Karpas-422 (cell line): ENCODE measurements at places on chromosomes 11 and 22. TPM values are rescaled to one million over a fixed set of nuclear protein-coding genes. Genes with fewer than 3 reads are reported as not detected.

DNA sequence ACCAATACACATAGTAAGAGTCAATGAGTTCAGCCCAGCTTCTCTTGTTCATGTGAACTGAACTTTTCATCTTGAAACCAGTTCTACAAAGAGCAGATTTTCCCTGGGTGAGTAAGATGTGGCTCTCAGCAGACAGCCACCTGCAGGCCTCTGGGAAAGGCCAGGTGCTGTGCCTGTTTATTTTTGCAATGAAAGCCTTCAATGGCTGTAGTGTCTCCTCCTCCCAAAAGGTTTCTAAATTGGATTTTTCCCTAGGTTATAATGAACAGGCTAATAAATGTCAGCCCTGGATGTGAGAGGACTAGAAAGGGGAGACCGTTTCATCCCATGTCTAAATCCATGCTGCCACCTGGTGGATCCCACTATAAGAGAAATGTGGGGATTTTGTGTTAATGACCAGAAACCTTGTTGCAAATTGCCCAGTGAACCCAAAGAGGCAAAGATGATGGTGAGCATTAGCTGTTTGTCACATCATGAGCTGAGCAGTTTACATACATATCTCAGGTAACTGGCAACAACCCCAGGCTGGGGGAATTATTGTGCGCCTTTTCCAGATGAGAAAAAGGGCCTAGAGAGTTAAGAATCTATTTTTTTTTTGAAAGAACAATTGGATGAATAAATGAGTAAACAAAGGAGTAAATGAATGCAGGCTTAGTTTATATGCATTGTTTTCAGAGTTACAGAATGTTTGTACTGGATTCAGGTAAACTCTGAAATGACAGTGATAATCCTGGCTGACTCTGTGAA, 12.7 kb downstream of the C11orf91 start:
- peak; percentile 75 for DNase-seq

The CDKN1C gene
- total RNA-seq: not detected in 2 replicates

- no peak for DNase-seq
Measured at GRCh38 chr11:116445108-116446047, 327.4 kb downstream of the BUD13 start.

- DNase-seq: no peak
Measured at GRCh38 chr11:108994887-108995286, 330.0 kb downstream of the DDX10 start.

GRCh38 chr11:108027057-108027456, 18.4 kb downstream of the CUL5 start:
- peak; percentile 63 for DNase-seq

DNA sequence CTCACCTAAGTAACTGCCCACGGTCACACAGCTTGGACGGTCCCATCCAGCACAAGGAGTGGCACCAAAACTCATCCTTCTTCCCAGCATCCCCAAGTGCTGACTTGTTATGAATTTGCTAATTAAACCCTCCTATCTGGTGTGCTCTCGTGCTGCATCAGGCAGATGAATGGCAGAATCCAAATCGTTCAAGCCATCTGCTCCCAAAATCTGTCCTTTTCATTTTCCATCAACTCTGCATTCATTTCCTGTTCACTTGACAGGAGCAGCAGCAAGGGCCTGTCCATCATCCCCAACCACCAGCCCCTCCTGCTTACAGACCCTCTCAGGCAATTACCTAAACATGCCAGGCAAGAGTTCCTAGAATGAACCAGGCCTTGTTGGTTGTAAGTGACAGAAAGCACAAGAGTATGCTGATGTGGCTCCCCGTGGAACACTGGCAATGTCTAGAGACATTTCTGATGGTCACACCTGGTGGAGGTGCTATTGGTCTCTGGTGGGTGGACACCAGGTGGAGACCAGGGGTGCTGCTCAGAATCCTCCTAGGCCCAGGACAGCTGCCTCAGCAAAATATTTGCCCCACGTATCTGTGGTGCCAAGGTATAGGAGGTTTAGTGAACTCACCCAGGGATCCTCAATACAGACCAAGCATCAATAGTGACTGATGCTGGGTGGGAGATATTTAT, 832.5 kb downstream of the TBC1D22A start:
- no peak for DNase-seq

The KCNJ4 gene
- total RNA-seq: not detected in 2 replicates

GRCh38 chr22:29727131-29727523, 7.3 kb downstream of the CABP7 start:
- DNase-seq: peak; percentile 73

- no peak for DNase-seq
Measured at GRCh38 chr11:37951996-37952395, 1354.0 kb upstream of the RAG2 start.

The LYVE1 gene
- total RNA-seq: not detected in 2 replicates

The XNDC1N gene
- 10.9 and 11.6 TPM in 2 replicates for total RNA-seq

The GGTLC2 gene
- not detected in 2 replicates for total RNA-seq

- DNase-seq: no peak
Measured at GRCh38 chr11:93753241-93753640, 11.8 kb downstream of the C11orf54 start.

The OR52I1 gene
- not detected in 2 replicates for total RNA-seq

DNA sequence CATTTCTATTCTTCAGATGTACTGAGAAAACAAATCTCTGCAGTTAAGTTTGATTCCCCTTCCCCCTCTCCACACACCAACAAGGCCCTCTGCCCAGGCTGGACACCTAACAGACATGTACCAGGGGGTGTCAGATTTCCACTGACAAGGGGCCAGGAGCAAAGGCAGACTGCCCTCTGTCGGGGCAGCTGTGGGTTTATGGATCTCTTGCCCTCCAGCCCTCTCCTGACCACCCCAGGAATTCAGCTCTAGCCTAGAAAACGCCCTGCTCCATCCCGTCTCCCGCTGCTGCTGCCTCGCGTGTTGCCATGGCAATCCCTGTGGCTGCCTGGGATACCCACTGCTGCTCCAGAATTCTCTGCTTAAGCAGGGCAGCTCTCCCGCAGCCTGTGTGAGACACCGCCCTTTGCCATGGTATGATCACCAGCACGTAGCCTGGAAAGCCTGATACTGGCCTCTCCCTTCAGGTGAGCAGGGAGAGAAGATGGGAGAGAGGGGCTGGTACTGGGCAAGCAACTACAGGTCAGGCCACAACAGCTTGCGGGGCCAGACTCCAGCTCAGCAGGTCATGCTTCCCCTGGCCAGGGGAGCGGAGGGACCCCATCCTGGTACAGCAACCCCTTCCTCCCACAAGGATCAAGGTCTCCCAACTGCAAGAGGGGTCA, 41.6 kb downstream of the BUD13 start:
- no peak for DNase-seq

The CASP1 gene
- 3.9 and 8.0 TPM in 2 replicates for total RNA-seq

GRCh38 chr22:17493419-17493981, 69.8 kb upstream of the SLC25A18 start:
- DNase-seq: no peak

The ROBO3 gene
- 6.6 and 13.8 TPM in 2 replicates for total RNA-seq

GRCh38 chr11:86438685-86439084, 64.0 kb downstream of the CCDC81 start:
- DNase-seq: no peak

DNA sequence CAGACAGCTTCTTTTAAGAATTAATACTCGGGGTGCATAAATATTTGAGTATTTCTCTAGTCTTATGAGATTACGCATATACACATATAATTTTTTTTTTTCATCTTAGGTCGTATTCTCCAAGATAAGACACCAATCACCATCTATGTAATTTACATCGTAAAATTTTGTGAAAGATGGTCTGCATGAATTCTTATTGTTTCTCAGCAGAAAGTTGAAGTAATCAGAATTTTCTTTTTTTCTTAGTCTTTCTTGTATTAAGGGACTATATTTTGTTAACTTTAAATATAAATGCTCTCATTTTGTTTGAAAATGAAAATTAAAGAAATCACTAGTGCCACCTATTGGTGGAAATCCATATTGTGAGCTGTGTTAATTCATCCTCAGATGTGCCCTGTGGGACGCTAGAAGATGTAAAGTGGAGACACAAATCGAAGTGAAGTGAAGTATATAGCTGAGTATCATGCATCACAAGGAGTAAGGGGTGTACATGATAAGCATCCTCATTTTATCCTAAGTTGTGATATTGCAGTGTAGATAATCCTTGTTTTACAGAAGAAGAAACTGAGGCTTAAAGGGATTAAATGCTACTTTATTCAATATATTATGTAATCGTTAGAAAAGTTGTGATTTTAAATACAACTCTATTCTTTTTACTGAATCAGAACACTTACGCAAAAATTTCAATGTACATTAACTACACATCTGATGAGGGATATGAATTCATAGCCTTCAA, 2084.3 kb downstream of the LRRC4C start:
- peak; percentile 78 for DNase-seq

The DBX1 gene
- total RNA-seq: not detected in 2 replicates

- no peak for DNase-seq
Measured at GRCh38 chr22:19686946-19687345, 27.4 kb upstream of the SEPTIN5 start.

- DNase-seq: no peak
Measured at GRCh38 chr22:17949642-17950473, 74.5 kb downstream of the MICAL3 start.

GRCh38 chr22:44580176-44581095, 82.4 kb upstream of the RTL6 start:
- no peak for DNase-seq

- DNase-seq: no peak
Measured at GRCh38 chr11:127193950-127194349, 193.4 kb upstream of the KIRREL3 start.

The SCT gene
- total RNA-seq: not detected in 2 replicates

DNA sequence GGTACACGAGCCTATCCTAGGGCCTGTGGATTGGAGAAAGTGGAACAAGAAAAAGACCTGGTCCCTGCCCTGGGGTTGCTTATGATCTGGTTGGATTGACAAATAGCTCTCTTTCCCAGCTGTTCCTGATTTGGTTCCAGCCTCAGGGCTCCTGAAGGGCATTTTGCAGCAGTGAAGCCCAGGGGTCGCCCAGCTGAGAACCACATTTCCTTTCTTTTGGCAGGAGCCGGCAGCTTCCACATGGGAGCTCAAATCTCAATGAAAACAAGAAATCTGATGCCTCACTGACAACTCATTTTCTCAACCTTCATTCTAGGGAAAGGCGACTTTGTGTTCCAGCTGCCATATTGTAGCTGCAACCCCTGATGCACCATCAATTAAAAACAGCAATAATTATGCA, 140.6 kb upstream of the CADM1 start:
- no peak for DNase-seq

GRCh38 chr11:8017071-8017470, 29.9 kb downstream of the EIF3F start:
- no peak for DNase-seq

DNA sequence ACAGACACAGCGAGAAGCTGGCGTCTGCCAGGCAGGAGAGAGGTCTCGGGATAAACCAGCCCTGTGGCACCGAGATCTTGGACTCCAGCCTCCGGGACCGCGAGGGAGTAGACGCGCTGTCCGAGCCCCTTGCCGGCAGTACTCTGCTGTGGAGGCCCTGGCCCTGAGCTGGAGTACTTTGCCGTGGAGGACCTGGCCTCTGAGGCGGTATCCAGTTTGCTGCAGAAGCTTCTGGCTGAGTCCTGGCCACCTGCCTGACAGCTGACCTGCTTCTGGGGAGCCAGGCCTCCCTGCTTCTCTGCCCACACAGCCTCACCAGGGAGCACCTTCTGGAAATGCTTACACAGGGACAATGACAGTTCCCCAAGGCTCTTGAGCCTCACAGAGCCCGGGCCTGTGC, 31.6 kb upstream of the CARS1 start:
- no peak for DNase-seq

GRCh38 chr11:5922749-5923426, 19.2 kb upstream of the OR56A3 start:
- DNase-seq: no peak

DNA sequence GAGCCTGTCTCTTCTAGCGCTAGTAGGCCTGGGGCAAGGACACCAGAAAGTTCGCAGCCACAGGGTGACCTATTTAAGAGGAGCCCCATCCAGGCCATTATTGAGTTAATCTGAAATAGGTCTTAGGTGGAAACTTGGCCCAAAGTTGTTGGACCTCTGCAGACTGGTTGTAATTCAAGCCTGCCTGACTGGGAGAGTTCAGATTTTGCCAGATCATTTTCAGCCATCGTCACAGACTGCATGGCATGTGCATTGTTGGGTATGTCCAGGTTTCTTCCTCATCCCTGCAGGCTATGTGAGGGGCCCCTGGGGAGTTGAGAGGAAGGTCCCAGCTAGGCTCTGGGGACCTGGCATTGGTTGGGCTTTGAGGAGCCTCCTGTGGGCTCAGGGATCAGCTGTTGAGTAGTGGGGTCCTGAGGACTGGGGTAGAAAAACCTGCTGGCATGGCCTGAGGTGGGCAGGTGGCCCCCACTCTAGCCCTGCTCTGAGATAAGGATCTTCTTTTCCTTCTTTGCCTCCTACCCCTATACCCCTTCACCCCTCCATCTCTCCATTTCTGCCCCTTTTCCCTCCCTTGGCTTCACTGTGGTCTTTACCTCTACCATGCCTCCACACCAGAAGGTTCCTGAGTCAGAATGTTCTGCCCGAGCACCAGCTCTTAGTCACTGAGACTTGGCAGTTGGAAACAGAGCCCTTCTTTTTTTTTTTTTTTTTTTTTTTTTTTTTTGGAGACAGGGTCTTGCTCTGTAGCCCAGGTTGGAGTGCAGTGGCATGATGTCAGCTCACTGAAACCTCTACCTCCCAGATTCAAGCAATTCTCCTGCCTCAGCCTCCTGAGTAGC, 112.7 kb downstream of the MORC2 start:
- DNase-seq: no peak

DNA sequence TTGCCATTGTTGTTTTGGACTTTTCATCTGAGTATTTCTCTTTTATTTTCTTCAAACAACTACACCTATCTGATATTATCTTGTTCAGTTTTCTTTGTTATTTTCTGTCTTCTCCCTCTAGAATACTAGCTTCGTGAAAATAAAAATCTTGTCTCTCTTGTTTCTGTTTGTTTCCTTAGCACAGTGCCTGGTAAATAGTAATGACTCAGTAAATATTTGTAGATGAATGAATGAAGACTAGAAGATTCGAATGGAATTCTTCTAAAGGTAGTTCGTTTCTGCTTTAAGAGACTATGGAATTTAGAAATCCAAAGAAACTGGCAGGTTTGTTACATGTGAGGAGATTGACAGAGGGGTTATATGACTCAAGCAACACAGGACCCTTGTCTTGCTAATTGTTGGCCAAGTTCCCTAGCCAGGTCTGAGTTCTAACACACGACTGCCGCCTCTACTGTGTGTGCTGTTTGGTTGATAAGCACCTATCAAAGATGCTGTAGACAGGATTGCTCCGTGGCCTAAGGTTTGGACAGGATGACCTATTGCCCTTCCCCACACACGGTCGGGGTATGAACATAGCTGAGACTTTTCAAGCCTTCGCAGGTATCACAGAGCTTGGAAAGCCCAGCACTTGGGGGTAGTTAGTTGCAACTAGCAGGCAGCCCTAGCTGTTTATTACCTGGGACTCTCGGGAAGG, 831 bp upstream of the TMEM135 start:
- DNase-seq: peak; percentile 73

DNA sequence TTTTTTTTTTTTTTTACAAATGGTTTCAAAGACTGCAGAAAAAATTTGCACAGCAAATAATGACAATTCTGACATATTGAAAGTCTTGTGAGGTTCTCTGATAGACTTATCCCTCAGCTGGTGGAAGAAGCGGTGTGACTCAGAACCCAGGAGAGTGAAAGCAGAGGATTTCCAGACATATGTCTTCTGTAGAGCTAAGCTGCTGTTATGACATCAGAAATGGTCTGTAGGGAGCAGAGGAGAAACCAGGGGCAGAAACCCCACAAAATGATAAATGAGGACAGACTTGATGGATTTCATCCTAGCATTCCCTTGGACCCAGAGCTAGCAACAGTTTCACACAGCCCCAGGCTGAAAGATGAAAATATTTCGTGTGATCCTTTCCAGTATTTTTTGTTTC, 582.6 kb downstream of the METTL15 start:
- no peak for DNase-seq
